ENCODE measurements at places on chromosomes 3 and 15. TPM values are rescaled to one million over a fixed set of nuclear protein-coding genes. Genes with fewer than 3 reads are reported as not detected.

The AP2M1 gene
- 250 TPM for total RNA-seq

The ALDH1A2 gene
- 10.0 TPM for total RNA-seq

The ABI3BP gene
- 213 TPM for total RNA-seq

The LRRIQ4 gene
- not detected for total RNA-seq

The NOX5 gene
- 0.18 TPM for total RNA-seq

The CD80 gene
- 2.3 TPM for total RNA-seq

DNA sequence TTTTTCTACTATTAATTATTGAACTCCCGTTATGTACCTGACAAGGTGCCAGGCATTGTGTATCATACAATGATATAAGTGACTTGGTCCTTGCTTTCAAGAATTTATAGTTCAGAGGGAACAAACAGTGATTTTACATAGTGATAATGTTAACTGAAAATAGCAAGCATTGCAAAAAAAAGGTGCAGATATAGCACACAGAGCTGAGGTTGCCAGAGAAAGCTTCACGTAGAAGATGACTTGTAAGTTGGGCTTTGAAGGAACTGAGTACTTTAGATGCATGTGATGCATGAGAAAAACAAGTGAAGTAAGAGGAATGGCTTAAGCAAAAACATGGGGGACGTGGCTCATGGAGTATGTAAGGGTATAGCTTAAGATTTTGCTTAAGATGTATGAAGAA is 584.5 kb downstream of the NAALADL2 start:
- H3K36me3 ChIP-seq = no peaks in the 10 kb centered on the region
- H3K4me3 ChIP-seq = no peak overlapping the region
- no peak for DNase-seq
- no peaks in the 10 kb centered on the region for H3K4me1 ChIP-seq

- H3K27me3 ChIP-seq = no peaks in the 10 kb centered on the region
- no peak overlapping the region for H3K4me3 ChIP-seq
- no peaks in the 10 kb centered on the region for H3K4me1 ChIP-seq
- H3K36me3 ChIP-seq = no peaks in the 10 kb centered on the region
- peak; percentile 17 for DNase-seq
- no peak overlapping the region for H3K27ac ChIP-seq
Observed at GRCh38 chr3:43366885-43367284, 80.5 kb downstream of the SNRK start.

DNA sequence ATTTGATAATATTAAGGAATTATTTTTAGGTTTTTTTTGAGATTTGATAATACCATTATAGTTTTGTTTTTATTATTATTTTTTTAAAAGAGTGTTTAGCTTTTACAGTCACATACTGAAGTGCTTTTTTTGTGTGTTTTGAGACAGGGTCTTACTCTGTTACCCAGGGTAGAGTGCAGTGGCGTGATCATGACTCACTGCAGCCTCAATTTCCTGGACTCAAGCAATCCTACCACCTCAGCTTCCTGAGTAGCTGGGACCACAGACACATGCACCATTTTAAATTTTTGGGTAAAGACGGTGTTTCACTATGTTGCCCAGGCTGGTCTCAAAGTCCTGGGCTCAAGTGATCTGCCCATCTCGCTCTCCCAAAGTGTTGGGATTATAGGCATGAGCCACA is 73.0 kb downstream of the SUMF1 start:
- H3K27me3 ChIP-seq = no peaks in the 10 kb centered on the region
- no peaks in the 10 kb centered on the region for H3K4me1 ChIP-seq
- no peak for DNase-seq

DNA sequence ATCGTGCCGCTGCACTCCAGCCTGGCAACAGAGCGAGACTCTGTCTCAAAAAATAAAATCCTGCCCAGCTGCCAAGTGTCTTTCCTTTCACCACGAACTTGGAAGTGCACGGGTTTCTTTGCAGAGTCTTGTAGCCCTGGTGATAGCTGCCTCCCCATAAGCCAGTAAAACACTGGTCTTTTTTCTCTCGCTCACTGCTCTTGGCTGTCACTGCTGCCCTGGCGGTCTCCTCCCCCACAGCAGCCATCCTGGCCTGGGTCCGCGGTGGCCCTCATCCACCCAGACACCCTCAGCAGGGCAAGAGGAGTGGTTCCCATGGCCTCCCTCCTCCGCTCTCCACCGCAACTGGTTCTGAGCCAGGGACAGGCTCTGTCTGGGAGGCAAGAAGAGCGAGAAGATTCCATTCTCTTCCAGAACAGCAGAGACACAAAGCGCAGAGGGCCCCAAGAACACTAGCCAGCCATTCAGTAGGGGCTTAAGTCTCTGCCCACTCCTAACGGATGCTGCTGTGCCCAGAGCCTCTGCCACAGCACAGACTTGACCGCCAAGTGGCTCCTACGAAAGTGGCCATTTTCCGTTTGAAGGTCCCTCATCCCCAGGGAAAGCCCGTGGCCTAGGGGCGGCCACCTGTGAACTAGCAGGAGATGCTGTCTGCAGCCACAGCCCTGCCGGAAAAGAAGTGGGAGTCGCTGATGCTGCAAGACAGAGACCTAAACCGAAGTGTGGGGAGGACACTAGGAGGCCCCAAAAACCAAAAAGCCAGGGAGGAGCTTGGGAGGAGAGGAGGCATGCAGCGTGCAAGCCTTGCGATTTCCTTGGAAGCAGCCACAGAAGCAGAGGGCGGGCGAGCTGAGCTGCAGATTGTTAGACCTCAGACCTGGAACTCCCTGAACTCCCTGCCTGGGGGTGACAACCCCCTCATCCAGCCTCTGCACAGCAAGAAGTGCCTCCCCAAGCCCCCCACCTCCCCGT is 44.1 kb downstream of the KLHL25 start:
- no peaks in the 10 kb centered on the region for H3K27me3 ChIP-seq
- H3K4me3 ChIP-seq = no peak overlapping the region
- DNase-seq = peak; percentile 86
- H3K36me3 ChIP-seq = peaks cover 1% of the 10 kb centered on the region
- H3K27ac ChIP-seq = peak overlapping the region; percentile 20
- no peaks in the 10 kb centered on the region for H3K4me1 ChIP-seq

All from aorta (tissue), 5 donors.